ENCODE measurements at places on chromosomes 4 and X. TPM values are rescaled to one million over a fixed set of nuclear protein-coding genes. Genes with fewer than 3 reads are reported as not detected.

The TRPC3 gene
- 0.98 TPM for total RNA-seq

- no peak for DNase-seq
Observed at GRCh38 chr4:83486457-83487129, 1.7 kb upstream of the ABRAXAS1 start.

DNA sequence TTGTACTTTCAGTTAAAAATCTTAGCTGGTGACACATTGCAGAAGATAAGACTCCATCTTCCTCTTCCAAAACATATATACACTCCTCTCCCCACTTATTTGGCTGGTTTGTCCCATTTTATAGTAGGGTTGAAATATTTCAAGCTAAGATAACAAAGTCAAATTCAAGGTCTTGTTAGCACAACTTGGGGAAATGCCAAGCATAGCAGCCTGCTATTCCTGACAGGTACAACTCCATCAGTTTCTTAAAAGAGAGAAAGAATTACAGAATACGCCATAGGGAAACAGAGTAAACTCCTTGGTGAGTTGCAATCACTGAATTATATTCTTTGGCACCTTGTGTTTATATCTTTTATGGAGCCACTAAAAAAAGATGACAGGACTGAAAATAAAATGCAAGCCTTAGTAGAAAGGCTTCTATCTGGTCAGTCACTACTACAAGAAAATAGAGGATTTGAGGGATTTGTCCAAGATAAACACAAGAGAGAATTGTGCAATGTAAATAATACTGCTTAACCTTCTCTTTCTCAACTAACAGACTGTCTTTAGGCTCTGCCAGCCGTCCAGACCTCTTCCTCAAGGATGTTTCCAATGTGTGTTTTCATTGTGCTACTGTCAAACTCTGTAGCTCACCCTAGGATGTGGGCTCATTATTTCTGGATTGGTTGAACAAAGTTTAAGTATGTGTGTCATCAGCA is 170.3 kb downstream of the VEGFC start:
- DNase-seq: no peak

The TEX11 gene
- not detected for total RNA-seq

- no peak for DNase-seq
Observed at GRCh38 chrX:63400340-63400739, 49.2 kb upstream of the SPIN4 start.

GRCh38 chr4:15215109-15215508 is 212.7 kb upstream of the C1QTNF7 start:
- DNase-seq: no peak

The PRRG1 gene
- 28.9 TPM for total RNA-seq

GRCh38 chr4:112214390-112215264 is 17.0 kb upstream of the AP1AR start:
- DNase-seq: no peak

DNA sequence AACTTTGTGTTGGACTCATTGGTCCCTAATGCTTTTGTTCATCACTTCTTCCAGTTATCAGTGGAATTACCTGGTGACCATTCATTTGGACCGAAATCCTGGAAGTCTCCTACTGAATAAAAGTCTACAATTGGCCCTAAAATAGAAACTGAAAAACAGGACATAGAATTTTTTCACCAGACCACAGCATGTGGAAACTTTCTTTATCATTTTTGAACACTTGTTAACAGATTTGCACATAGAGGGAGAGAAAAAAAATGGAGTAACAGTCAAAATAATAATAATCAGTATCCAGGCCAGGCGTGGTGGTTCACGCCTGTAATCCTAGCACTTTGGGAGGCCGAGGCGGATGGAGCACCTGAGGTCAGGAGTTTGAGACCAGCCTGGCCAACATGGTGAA is 7.1 kb downstream of the EPGN start:
- no peak for DNase-seq

GRCh38 chr4:186019269-186019668 is 49.7 kb upstream of the TLR3 start:
- DNase-seq: no peak

The MAGEA11 gene
- total RNA-seq: not detected
